ENCODE measurements at places on chromosomes 2 and 18. TPM values are rescaled to one million over a fixed set of nuclear protein-coding genes. Genes with fewer than 3 reads are reported as not detected.

The EDAR gene
- total RNA-seq: not detected

The CDH20 gene
- not detected for total RNA-seq

DNA sequence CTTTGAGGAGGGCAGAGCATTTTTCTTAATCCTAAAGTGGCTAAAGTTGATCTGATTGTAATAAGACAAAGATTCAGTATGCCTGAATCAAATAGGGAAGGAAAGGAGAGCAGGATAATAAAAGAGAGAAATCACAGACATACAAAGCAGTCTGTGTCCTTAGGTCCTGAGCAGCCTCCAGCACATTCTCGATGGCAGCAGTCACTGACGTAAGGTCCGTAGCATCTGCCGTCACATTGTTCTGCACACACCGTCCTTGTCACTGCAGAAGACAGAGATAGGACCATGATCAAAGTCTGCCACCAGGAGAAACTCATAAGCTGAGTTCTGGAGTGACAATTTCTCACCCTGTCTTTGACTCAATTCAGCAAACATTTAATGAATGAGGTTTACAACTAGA is 813.7 kb downstream of the ERBB4 start:
- DNase-seq: no peak

- no peak for DNase-seq
Measured at GRCh38 chr2:137952586-137953129, 11.6 kb upstream of the HNMT start.

DNA sequence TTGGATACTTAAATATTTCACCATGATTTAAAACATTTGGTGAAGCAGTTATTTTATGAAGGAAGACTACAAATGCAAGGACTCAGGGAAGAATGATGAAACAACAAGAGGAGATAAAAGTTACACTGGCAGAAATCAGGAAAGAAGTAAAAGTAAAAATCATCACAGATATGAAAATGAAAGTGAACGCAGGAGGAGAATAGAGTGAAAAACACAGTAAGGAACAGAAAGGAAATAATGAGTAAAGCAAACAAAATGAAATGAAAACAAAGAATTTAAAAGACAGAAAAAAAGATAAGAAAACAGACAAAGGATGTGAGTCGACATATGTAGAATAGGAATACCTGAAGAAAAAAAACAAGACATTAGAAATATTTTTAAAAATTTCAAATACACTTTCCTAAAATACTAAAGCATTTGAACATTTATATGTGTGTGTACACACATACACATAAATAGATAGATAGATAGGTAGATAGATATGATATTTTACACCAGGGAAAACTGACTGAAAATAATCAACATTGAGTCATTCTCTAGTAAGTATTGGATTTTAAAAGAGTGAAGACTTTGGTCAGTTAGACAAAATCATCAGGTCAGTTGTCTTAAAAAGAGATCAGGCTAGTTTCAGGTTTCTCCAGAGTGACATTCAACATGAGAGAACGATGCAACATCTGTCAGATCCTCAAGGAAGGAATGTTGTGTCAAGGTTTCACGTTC is 12.1 kb upstream of the KDSR start:
- DNase-seq: no peak

GRCh38 chr18:74407888-74408287 is 49.2 kb downstream of the DIPK1C start:
- DNase-seq: no peak

GRCh38 chr2:144430722-144431391 is 89.1 kb downstream of the ZEB2 start:
- no peak for DNase-seq

All from HT1080 (cell line).